Activated CD4-positive, CD25-positive, alpha-beta regulatory T cell (primary cell): ENCODE measurements at places on chromosomes 1 and 21.

DNA sequence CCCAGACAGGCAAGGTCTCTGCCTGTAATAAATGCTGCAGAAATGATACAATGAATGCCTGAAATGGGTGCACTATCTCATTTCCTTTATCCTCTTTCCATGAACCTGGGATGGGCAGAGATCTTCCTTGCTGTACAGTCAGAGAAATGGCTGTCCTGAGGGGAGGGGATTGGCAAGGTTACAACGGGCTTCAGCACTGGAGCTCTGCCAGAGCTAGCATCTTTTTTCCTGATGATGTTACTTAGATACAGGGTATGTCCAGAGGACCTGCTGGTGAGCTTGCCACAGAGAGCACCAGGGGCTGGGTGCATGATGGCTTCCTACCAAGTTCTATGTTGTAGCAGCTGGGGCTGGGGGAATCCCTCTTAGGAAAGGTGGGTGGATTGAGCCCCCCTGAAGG lies 115.1 kb downstream of the PLXNA2 start:
- DNase-seq, result no peak

DNA sequence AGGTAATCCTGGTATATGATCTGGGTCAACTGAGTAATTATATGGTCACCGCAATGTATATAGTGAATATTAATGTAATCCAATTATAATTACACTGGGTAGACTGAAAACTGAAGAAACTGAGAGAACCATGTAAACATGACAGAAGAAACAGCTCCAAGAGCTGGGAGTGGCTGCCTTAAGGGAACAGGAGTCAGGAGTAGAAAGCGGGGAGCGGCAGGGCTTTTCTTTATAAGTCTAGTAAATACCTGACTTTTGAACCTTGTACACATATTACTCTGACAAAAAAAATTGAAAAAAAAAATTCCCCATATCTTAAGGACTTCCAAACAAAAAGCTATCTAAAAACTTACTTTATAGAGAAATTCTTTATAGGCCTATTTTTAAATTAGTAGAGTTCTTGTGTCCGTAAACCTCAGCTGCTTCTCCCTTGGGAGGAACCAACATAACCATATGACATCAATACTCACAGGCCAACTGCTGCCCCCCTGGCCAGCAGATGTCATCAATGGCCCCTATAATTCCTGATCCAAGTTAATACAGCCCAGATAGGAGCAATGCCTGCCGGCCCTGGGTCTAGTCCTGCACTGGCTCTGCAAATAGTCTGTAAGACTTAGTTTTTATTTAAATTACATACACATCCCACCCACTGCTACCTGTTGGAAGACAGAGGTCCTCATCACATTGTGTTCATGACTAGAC lies 33.8 kb downstream of the THAP3 start:
- no peak for DNase-seq

GRCh38 chr1:234558330-234558836 lies 51.6 kb downstream of the IRF2BP2 start:
- no peak for DNase-seq

- peak; percentile 41 for DNase-seq
These were observed 29.0 kb downstream of the DUSP10 start for GRCh38 chr1:221712776-221713431.

- no peak for DNase-seq
These were observed 63.7 kb downstream of the FAAP20 start for GRCh38 chr1:2130871-2131289.

DNA sequence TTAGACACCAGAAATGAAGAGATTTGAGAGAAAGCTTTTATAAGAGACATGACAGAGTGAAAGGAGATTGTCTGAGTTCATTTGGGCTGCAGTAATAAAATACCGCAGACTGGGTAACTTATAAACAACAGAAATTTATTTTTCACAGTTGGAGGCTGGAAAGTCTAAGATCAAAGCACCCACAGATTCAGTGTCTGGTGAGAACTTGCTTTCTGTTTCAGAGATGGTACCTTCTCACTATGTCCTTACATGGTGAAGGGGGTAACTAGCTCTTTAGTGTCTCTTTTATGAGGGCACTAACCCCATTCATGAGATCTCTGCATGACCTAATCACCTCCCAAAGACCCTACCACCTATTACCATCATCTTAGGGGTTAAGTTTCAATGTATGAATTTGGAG lies 30.9 kb upstream of the FCRL4 start:
- no peak for DNase-seq

- DNase-seq, result no peak
These were observed at the start of gene IL10 for GRCh38 chr1:206772243-206772937. TSS of gene IL10 (minus strand) at chr1:206772494. CDS start at chr1:206772435, 59 bp downstream.

GRCh38 chr1:113027007-113027406 lies 46.0 kb upstream of the LRIG2 start:
- DNase-seq, result no peak

- DNase-seq, result no peak
These were observed 79.8 kb upstream of the F3 start for GRCh38 chr1:94621395-94621794.

- DNase-seq, result peak; percentile 56
These were observed 3.0 kb downstream of the ZC3H12A start for GRCh38 chr1:37477198-37477931.

GRCh38 chr1:9174243-9174642 lies 45.3 kb upstream of the GPR157 start:
- DNase-seq, result no peak

DNA sequence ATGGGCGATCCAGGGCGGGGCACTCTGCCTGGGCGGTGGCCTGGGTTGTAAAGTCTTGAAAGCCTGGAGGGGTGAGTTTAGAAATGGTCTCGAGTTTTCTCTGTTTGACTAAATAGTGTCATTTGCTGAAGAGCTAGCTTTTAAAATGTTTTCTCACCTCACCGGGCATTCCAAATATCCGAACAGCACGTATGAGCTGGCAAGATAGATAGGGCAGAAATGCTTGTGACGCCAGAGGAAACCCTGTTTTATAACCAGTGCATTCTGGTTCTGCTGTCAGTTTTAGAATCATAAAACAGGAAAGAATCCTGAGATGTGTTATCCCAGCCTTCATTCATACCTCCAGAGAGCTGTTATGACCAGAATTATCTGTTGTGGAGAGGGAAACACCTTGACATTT lies 725 bp downstream of the RTCA start:
- DNase-seq, result no peak

- no peak for DNase-seq
These were observed 122.4 kb upstream of the COL6A1 start for GRCh38 chr21:45859041-45859761.

- DNase-seq, result peak; percentile 56
These were observed 31.0 kb upstream of the IL10 start for GRCh38 chr1:206803221-206803730.

GRCh38 chr1:21311016-21311415 lies 20.8 kb upstream of the ECE1 start:
- DNase-seq, result no peak

DNA sequence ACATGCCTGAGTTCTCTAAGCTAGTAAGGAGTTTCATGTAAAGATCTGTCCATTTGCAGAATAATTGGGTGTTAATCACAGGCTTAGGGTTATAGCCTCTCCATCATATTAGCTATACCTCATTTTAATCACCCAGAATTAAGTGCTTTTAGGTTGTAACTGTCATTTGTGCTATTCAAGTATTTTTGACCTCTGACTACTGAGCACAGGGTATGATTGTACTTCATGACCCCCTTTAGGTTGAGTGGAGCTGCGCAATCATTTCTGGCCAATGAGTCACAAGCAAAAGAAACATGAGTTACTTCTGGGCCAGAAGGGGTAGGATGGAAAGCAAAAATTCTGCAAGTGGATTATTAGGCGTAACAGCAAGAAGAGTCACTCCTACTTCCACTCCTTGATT lies 8.4 kb upstream of the SNX7 start:
- DNase-seq, result no peak

GRCh38 chr1:106027871-106028270 lies 1028.6 kb upstream of the PRMT6 start:
- no peak for DNase-seq

- DNase-seq, result no peak
These were observed 27.3 kb upstream of the GLIS1 start for GRCh38 chr1:53766194-53766742.
